Hindlimb muscle (tissue), 1 donor: ENCODE measurements at places on chromosomes 1 and 21.

DNA sequence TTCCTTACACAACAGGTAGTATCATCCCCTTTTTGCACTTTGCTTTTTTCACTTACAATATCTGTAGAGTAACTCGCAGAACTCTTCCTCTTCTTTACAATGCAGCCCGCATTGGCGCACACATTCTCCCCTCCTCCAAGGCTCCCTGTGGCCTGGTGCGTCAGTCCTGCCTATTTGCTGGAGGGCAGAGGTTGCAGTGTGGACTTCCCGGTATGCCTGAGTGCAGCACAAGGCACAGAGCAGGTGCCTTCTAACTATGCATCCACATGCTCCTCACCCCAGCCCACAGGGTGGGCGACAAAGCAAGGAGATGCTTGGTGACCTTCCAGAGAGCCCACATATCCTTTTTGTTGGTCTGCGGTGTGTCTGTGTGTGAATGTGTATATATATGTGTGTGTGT lies 53.3 kb downstream of the ARHGEF11 start:
- no peak for DNase-seq

GRCh38 chr1:160309185-160309557 lies 24.2 kb upstream of the PEX19 start:
- no peak for DNase-seq

GRCh38 chr1:182317611-182318161 lies 73.9 kb downstream of the GLUL start:
- no peak for DNase-seq

- DNase-seq = peak; percentile 34
Observed at GRCh38 chr1:3903141-3904005, 3.3 kb upstream of the C1orf174 start.

- DNase-seq = no peak
Observed at GRCh38 chr1:185843297-185843869, 109.2 kb downstream of the HMCN1 start.

DNA sequence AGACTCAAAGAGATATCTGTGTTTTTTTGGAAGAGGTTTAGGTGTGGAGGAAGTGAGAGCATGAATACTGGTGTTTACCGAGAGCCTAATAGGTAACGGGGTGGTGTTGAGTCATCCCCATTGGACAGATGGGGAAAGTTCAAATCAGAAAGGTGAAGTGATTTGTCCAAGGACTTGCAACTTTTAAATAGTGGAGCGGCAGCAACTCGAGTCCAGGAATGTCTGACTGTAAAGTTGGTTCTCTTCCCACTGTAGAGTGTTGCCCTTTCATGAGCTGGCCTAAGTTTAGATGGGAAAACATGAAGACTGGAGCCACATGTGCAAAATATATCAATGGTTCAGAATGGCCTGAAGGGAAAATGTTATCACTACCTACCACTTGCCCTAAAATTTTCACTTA lies 125.7 kb downstream of the LYPLAL1 start:
- DNase-seq = peak; percentile 60

- DNase-seq = no peak
Observed at GRCh38 chr1:65942476-65942875, 149.8 kb downstream of the PDE4B start.

- no peak for DNase-seq
Observed at GRCh38 chr21:35190201-35190701, 141.1 kb upstream of the RUNX1 start.

DNA sequence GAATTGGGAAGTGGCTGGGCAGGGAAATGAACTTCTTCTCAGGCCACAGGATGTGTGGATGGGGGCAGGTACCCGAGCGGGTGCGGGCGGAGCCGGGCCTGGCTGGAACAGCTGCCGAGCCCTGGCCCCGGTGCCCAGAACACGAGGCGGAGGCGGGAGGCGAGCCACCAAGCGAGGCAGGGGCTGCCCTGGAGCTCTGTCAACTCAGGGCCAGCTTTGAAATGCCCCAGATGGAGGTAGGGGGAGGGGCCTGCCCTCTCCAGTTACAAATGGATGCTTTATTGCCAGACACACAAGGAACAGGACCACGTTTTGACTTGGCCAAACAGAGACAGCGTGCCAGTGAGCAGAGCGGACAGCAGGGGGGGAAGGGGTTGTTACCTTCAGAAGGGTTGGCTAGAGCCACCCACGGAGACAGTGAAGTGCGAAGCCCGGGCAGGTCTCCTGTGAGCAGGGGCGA lies 240.4 kb downstream of the SDCCAG8 start:
- DNase-seq = no peak

- no peak for DNase-seq
Observed at GRCh38 chr1:62391369-62391971, 45.4 kb upstream of the USP1 start.
